ENCODE measurements at places on chromosomes 6 and 20. TPM values are rescaled to one million over a fixed set of nuclear protein-coding genes. Genes with fewer than 3 reads are reported as not detected.

ESR1 gene
- total RNA-seq, result 0.94 TPM

BNIP5 gene
- not detected for total RNA-seq

COL21A1 gene
- 51.1 TPM for total RNA-seq

NKX2-4 gene
- total RNA-seq, result not detected

EEF1A2 gene
- not detected for total RNA-seq
